Large intestine (tissue), 12 donors: ENCODE measurements at places on chromosomes 7 and 10.
A peak's percentile ranks its signal among the peaks of the same experiment; 100 is the strongest.

DNA sequence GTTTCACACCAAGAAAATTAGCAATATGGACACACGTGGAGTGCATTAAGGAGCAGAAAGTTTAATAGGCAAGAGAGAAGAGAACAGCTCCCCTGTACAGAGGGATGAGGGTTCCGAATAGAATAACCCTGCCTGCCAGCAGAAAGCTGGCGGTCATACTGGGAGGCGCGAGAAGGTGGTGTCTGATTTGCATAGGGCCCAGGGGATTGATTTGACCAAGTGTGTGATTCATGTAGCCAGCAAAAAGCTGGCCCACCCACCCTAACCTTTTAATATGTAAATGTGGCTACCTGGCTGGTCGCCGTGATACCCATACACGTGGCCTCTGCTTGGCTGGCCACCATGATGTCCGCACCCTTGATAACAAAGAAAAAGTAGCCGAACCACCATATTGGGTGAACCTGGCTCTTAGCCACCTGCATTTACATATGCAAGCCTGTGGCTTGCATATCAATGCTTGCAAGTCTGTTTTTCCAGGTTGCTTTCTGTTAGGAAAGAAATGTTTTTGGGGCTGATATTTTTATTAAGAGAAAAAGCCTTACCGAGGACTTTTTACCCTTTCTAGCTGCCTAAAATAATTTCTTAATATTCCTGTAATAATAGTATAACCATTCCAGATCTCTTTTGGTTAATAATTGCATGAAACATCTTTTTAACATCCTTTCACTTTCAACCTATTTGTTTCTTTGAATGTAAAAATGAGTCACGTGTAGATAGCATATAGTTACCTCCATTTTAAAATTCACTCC is 20.5 kb upstream of the VWDE start:
- no peak for DNase-seq

GRCh38 chr7:2811476-2812113 is 32.5 kb downstream of the GNA12 start:
- no peak for DNase-seq

DNA sequence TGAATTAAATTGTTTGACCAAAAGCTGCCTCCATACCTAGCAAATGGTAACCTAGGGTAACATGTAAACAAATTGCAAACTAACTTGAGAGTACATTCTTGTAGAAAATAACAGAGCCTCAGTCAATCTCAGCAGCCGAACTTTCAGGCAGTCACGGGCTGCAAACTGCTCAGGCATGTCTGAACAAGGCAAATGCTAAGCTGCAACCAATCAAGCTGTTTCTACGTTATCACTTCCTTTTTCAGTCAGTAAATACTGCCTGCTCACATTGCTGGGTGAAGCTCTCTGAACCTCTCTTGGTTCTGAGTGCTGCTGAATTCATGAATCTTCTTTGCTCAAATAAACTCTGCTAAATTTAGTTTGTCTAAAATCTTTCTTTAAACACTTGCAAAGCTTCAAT is 1212.4 kb downstream of the SORCS1 start:
- DNase-seq: peak; percentile 16

- no peak for DNase-seq
Observed at GRCh38 chr10:72852508-72852907, 41.0 kb upstream of the OIT3 start.

DNA sequence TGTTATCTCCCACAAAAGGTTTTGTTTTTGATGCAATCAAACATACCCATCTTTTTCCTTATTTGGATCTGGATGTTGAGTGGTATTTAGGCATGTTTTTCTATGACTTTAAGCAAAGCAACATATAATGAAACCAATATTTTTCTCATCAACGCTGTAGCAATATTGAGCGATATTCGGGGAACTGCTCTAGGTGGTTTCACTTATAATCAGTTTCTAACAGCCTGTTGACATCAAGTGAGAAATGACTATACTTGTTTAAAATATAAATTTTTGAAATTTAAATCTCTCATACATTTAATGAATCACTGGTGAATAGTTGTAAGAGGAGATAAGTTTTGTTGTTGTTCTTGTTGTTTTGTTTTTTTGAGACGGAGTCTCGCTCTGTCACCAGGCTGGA is 52.8 kb upstream of the CCAR1 start:
- no peak for DNase-seq

DNA sequence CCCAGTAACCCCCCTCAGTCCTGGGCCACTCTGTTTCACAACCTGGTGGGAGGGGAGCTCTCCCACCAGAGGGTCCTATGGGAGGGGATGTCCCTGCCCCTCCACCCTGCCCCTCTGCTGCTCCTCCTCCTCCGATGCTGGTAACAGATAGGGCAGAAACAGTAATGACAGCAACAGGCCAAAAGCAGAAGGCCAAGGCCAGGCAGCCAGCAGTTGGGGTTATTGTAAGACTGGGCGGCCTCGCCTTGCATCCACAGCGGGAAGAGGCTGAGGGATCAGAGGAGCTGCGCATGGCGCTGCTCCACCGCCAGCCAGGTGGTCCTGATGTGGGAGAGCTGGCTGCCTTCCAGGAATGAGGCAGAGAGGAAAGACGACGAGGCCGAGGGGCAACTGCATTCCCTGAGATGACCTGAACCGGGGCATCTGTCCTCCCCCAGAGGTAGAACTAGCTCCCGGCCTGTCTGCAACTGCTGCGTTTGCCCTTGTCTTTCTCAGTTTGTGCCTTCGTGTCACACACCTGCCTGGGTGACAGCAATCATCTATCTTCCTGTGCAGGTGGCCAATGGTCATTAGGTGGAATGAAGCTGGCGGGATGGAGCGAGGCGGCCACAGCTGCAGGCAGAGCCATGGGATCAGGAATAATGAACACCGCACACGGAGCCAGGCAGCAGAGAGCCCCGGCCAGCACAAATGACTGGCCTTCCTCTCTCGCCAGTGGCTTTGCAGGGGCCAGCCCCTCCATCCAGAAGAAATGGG is 54.0 kb upstream of the CACUL1 start:
- DNase-seq: no peak
